ENCODE measurements at places on chromosomes 7 and 10.

GRCh38 chr7:137685433-137686164 lies 161.2 kb downstream of the DGKI start:
- DNase-seq, result no peak

- no peak for DNase-seq
These were observed 1.9 kb upstream of the MACC1 start for GRCh38 chr7:20219062-20219445.

GRCh38 chr7:107322015-107322414 lies 147.8 kb upstream of the GPR22 start:
- DNase-seq, result no peak

- DNase-seq, result no peak
These were observed 33.3 kb upstream of the COL13A1 start for GRCh38 chr10:69768386-69768785.

DNA sequence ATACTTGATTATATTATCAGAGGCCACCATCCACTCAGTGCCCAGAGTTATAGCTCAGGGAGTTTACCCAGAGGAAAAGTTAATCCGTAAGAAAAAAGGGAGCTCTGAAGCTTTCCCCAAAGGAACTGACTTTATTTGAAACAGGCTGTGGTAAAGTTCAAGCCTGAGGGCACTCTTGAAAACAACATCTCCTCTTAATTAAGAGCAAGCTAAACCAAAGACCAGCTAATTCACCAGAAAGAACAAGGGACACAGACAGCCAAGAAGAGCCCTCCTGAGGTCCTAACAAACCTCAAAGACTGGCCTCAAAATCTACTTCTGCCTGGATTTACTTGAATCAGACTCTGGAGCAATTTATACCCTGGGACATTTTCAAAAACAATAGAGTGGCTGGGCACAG lies 159.6 kb upstream of the CHST15 start:
- no peak for DNase-seq

DNA sequence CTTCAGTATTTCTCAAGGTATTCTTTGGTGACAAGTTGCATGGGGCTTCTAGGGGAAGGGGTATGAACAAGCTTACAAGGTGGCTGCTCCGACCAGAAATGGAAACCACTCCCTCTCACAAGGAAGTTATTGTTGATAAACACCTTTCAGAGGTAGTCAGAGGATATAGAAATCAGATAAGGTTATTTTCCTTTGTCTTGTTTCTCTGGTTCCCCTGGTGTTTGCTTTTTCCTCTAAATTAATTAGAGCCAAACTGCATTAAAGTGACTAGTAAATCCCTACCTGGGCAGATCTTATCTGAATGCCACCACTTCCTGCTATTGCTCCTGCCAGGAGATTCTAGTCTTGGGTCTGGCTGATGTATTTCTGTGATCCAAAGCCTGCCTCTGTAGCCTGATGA lies 725.4 kb downstream of the INHBA start:
- no peak for DNase-seq

DNA sequence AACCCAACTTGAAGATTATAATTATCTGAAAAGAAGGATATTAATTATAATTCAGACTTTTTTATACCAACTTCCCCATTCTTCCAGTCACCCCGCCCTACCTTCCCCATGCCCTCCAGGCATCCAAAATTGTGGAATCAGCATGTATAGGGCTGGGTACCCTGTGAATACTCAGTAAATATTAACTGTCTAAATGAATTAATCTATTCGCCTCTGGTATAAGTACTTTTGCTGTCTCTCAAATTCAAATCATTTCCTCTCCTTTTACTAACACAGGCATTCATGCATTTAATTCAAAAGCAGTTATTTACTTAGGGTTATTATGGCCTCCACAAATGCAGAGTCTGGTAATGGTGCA lies 26.5 kb upstream of the GOT1 start:
- DNase-seq, result no peak

GRCh38 chr10:110820321-110820814 lies 51.4 kb upstream of the PDCD4 start:
- DNase-seq, result no peak

GRCh38 chr10:114600057-114600456 lies 58.0 kb downstream of the ABLIM1 start:
- no peak for DNase-seq

- no peak for DNase-seq
These were observed 5.1 kb upstream of the AKR1E2 start for GRCh38 chr10:4820804-4821401.

DNA sequence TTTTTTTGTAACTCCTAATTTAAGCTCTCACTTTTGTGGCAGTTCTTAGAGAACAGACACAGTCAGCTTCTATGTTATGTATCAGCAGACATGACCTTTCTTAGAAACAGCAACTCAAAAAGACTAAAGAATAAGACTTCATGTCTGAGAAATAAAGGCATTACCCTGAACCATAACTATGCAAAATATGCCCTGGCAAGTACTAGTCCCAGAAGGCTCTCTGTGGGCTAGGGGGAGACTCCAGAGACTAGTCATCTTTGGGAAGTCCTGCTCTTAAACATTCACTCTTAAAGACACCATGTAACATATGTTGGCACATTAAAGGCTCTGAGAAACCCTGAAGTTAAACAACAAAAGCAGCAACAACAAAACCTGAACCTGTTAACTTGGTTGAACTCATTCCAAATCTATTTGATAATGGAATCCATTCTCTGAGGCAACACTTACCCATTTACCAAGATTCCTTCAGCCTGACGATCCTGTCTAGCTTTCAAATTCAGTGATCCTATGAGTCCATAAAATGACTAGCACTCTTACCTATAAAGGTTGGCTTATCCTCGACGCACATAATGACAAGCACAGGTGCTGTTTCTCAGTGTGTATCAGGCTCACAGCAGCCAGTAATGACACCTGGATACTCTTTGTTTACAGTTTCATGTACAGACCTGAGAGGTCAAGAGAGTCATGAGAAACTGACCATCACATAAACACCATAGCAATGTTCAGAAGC lies 62.3 kb downstream of the OSBPL3 start:
- DNase-seq, result no peak

DNA sequence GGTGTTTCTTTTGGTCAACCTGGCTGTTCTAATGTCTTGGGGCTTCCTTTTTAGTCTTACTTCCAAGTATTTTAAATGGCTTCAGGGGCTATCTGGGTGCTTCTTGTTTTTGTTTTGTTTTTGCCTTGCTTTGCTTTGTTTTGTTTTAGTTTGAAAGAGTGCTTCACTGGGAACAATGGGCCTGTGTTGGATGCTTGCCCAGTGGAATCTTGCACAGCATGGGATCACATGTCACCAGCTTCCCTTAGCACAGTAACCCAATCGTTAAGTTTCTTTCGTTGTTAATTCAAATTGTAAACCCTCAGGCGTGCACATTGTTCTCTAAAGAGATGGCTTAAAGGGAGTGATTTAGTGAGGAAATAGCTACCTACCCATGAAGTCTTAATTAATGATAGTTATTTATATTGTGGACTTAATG lies 8.9 kb downstream of the COL17A1 start:
- DNase-seq, result no peak

GRCh38 chr10:89518108-89518507 lies 17.3 kb downstream of the SLC16A12 start:
- DNase-seq, result no peak

- no peak for DNase-seq
These were observed 26.4 kb upstream of the CXCL12 start for GRCh38 chr10:44411251-44411650.

- DNase-seq, result no peak
These were observed 4.0 kb upstream of the FRMD4A start for GRCh38 chr10:14334771-14335170.

- DNase-seq, result no peak
These were observed 14.5 kb downstream of the AKR1B1 start for GRCh38 chr7:134444198-134444960.

GRCh38 chr10:11068861-11069633 lies 51.4 kb downstream of the CELF2 start:
- DNase-seq, result no peak

GRCh38 chr10:22624287-22624738 lies 90.1 kb downstream of the PIP4K2A start:
- no peak for DNase-seq

GRCh38 chr10:30495687-30496086 lies 61.7 kb downstream of the MAP3K8 start:
- no peak for DNase-seq

GRCh38 chr7:151133986-151134742 lies 33.3 kb downstream of the GBX1 start:
- no peak for DNase-seq

GRCh38 chr7:159033956-159034355 lies 110.7 kb downstream of the VIPR2 start:
- no peak for DNase-seq

- no peak for DNase-seq
These were observed 290.7 kb downstream of the SKIDA1 start for GRCh38 chr10:21234761-21235160.

DNA sequence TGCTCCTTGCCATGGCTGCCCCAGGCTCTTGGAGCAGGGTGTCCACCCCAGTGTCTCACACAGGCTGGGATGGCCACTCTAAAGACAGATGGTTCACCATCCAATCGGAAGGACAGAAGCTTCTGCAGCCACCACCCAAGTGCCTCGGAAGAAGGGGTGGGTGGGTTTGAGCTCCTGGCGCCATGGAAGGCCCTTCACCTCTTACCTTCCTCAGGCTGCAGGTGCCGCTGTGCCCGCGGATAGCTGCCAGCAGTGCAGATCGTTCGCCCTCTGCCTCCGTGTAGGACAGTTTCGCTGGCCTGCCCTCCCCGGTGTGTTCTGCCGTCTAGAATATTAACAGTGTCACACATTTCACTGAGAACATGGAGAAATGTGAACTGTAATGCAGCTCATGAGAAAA lies 243.6 kb upstream of the GRB10 start:
- DNase-seq, result no peak

DNA sequence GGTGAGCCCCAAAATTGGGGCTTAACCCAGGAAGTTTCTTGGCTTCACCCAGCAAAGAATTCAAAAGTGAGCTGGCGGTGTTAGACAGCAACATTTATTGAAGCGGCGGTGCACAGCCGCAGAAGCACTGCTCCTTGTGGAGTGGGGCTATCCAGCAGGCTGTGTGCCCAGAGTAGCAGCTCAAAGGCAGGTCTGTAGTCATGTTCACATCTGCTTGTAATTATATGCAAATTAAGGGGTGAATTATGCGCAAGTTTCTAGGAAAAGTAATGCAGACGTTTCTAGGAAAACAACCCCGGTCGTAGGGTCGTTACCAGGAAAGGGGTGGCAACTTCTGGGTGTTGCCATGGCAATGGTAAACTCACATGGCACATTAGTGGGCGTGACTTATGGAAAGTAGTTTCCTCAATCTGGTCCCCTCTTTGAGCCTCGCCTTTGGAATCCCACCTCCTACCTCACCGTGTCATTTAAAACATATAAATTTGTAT lies 13.7 kb upstream of the KBTBD2 start:
- DNase-seq, result no peak

DNA sequence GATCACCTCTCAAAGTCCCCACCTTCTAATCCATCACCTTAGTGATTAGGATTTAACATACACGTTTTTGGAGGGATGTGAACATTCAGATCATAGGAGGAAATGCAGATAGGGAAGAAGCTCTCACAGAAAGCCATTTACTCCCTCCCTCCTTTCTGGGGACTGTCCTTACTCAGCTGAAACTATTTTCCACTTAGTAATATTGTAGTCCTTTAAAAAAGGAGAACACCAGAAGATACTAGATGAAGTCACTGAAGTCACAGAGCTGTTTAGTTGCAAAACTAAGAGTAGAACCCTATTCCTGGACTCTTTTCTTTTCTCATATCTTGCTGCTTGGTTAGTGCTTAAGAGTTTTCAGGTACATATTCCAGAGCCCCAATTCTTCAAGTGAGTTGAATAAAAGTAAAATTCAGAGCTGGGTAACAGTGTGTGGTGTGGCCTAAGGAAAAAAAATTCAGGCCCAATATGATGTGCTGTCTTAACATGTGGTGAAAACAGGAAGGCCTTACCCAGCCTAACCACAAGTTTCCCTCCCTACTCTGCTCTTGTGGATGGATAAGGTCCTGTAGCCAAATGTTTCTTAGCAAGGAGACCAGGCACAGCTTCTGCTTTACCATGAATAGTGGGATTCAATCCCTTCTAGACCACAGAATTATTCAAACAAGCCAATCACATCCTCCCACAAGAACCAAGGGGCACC lies 135.7 kb downstream of the INHBA start:
- no peak for DNase-seq

Measured in nephron progenitor cell (in vitro differentiated cells).